ENCODE measurements at places on chromosomes 7 and 10.

DNA sequence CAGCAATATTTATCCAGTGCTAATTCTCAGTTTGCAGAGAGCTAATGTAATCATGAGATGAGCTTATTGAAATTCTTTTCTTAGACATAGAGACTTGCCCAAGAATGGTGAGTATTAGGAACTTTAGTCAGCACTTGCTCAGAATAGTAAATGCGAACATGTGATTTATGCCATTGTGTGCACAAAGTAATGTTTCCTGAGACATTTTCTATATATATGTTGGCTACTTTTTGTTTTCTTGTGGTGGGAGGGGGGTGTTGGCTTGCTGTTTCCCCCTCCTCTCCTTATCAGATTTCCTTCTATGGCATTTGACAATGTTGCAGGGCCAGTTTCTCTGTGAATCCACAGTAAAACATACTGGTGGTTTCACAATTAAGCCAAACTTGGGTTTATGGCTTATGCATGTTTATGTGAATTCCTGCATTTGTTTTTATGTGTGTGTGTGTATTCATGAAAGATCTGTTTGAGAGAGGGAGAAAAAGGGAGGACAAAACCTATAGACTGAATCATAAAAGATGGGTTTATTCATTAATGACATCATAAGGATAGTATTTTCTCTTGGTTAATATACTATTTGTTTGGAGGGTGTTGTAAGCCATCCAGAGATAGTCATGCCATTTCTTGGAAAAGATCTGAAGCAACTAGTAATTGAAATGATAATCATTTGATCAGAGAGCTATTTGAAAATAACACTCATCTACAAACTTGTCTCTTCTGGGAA, 36.3 kb downstream of the ARID5B start:
- no peak for DNase-seq

GRCh38 chr10:42932735-42933447, 144.0 kb upstream of the RET start:
- peak; percentile 29 for DNase-seq

DNA sequence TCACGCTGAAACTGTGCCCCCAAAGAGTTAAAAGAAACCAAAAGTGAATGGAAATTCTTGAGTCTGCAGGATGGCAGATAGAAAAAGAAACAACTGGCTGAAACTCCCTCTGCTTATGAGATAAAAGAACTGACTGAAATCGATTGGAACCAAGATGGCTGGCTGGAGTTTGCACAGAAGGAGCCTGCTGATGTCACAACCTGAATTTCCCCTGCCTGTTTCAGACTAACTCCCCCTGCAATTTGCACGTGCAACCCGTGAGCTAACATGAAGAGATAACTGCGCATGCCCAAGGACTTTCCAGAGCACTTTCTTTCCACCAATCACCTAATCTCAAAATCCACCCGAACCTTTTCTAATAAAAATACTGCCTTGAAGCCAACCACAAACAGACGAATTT, 435.5 kb downstream of the CALN1 start:
- no peak for DNase-seq

DNA sequence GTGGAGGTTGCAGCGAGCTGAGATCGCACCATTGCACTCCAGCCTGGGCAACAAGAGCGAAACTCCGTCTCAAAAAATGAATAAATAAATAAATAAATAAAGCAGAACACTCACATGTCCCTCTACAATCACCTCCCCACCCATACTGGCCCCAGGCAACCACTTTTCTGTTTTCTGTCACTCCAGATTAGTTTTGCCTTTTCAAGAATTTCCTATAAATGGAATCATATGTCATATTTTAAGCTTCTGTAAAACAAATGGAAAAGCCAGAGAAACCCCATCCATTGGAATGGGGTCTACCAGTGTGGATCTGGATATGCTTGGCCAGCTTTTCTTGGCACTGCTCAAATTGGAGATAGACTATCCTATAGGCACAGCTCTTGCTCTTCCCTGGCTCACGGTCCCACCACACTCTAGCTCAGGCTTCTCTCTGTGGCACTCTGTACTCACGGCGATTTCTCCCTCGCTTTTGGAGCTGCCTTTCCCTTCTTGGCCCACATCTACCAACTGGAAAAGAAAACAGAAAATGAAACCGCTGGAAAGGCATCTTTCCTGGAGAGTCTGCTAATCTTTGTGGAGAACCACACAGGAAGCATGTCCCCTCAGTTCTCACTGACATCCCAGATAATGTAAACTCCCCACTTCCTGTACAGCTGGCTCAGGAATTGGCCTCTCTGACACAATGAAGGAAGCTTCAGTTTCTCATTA, 210.1 kb downstream of the JCAD start:
- no peak for DNase-seq

GRCh38 chr10:123936426-123936825, 44.8 kb upstream of the CPXM2 start:
- no peak for DNase-seq

DNA sequence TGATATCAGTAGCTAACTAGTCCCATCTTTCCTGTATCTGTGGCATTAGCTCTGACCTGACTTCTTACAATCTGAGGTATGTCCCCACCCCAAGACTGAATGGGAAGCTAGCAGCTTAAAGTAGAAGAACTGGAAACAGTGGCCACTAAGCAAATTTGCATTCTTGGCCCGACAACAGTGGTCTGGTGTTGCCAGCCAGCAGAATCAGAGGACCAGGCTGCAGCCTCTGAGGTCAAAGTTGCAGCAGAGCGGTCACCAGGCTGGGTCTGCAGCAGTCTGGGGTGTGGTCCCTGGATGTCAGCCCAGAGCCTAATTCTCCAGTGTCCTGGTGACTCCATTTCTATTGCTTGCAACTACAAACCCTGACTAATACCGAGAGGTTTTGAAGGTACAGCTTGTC, 26.3 kb downstream of the FAM107B start:
- no peak for DNase-seq

GRCh38 chr7:27125986-27126394, 4.6 kb downstream of the HOXA4 start:
- DNase-seq: no peak

- no peak for DNase-seq
Observed at GRCh38 chr10:62154231-62154630, 114.4 kb downstream of the RTKN2 start.

- DNase-seq: no peak
Observed at GRCh38 chr10:95835149-95835860, 72.5 kb upstream of the CC2D2B start.

GRCh38 chr10:17144757-17145156, 15.1 kb upstream of the CUBN start:
- no peak for DNase-seq

GRCh38 chr10:75352650-75353049, 48.9 kb downstream of the ZNF503 start:
- DNase-seq: no peak

DNA sequence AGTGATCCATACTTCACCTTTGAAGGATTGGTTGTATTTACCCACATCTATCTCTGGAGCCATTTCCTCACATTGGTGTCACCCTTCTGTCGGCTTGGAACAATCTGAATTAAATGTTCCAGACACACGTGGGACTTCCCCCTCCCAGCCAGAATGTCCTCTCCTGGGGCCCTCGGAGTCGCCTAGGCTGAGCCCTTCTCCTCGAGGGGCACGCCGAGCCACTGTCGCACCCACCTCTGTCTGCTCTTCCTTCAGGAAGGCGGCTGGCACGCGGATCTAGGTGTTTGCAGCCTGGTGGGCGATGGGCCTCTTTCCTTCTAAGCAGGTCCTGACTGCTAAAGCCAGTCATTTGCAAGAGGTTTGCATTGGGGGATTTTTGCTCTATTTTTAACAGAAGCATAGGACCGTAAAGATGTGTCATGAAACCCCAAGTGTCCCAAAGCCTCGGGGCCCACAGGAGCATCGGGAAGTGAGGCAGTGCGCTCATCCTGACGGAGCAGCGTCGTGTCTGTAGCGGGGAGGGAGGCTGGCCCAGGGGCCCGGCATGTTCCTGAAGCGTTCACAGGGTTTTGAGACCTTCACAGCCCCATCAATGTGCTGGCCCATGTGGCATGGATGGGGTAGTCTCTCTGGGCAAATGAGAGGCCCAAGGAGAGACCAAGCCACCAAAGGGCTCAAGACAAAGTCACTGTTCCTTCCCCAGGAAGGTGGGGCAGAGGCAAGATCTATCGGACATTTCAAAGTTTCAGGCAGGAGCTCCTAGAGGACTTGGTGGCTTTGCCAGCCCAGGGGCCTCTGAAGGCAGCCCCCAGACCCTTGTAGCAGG, 86.7 kb downstream of the RGS10 start:
- DNase-seq: no peak

Measured in stimulated activated CD8-positive, alpha-beta memory T cell treated with anti-CD3 and anti-CD28 coated beads, Interleukin-15, amount 100 ng/mL, for 1 hour (primary cell).